ENCODE measurements at places on chromosomes 3 and 15.

DNA sequence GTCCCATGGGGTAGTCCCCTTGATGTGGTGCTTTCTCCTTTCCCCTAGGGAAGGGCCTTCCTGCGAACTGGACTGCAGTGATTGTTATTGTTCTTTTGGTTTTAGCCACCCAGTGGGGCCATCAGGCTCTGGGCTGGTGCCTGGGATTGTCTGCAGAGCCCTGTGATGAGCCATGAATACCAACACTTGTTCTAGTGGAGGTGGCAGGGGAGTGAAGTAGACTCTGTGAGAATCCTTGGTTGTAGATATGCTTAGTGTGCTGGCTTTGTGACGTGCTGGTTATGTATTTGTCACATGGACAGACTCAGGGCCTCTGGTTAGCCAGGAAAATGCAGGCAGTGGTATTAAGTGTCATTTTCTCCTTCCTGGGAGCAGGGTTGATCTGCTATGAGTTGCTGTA is 51.8 kb upstream of the NDUFB4 start:
- DNase-seq = no peak

GRCh38 chr15:71337197-71337845 is 222.1 kb downstream of the THSD4 start:
- DNase-seq = no peak

GRCh38 chr3:122774564-122774963 is 19.1 kb downstream of the HSPBAP1 start:
- DNase-seq = no peak

GRCh38 chr3:15690748-15691147 is 89.2 kb downstream of the BTD start:
- no peak for DNase-seq

- no peak for DNase-seq
Observed at GRCh38 chr15:23538648-23539047, 26.8 kb upstream of the MKRN3 start.

- DNase-seq = no peak
Observed at GRCh38 chr3:194332858-194333211, 18.3 kb downstream of the CPN2 start.

All from stimulated activated CD4-positive, alpha-beta T cell treated with anti-CD3 and anti-CD28 coated beads, Interleukin-1b, Interleukin-23, amount 100 ng/mL, for 1 hour (primary cell).